ENCODE measurements at places on chromosomes 1 and 21.

DNA sequence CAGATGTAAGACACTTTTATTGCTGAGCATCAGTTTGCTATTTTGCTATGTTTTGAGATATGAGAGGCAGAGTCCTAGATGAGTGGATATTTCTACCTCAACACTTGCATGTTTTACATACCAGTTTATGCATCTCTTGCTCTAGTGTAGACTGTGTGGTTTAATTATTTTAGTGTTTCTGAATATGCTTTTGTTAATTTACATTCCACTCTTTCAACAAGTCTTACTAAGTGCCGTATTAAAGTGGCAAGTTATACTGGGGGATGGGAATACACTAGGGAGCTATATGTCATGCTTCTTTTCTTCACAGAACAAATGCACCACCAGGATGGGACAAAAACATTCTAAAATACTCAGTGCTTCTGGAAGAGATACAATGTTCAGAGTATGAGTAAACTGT lies 507.7 kb upstream of the PRMT6 start:
- DNase-seq = no peak

DNA sequence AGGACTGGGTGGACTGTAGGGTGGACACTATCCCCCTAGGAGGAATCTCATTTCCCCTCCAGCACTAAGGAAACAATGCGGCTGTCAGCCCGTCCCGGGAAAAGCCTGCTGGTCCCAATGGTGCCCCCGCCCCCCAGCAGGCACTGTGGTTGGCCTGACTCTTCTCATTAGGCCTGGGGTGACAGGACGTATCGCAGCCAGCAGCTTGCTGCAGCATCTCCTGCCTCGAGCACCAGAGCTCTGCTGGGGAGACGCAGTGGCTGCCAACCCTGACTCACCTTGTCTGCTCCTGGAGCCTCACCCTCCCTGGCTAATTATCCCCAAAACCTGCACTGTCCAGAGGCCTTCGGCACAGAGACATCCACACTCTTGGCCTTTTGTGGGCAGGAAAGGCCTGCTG lies 115.1 kb upstream of the GJB5 start:
- no peak for DNase-seq

- DNase-seq = no peak
Observed at GRCh38 chr1:22567197-22567596, 3.9 kb downstream of the EPHA8 start.

GRCh38 chr1:152933196-152933595 lies 13.8 kb upstream of the SPRR5 start:
- DNase-seq = no peak

DNA sequence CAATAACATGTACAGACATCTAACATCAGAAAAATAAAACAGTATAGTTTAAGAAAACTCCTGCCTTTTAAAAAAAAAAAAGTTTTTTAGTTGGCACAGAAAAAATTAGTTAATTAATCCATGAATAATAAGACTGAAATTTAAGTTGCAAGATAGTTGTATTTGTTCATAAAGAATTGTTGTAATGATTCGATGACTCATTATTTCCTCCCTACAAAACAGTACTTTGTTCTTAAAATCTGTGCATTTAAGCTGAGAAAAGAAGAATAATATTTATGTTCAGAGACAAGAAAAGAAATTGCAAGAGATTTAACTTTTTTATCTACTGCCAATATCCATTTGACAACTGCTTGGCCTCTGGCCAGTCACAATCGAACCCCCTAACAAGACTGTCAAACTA lies 894.7 kb downstream of the ADGRL2 start:
- DNase-seq = no peak

DNA sequence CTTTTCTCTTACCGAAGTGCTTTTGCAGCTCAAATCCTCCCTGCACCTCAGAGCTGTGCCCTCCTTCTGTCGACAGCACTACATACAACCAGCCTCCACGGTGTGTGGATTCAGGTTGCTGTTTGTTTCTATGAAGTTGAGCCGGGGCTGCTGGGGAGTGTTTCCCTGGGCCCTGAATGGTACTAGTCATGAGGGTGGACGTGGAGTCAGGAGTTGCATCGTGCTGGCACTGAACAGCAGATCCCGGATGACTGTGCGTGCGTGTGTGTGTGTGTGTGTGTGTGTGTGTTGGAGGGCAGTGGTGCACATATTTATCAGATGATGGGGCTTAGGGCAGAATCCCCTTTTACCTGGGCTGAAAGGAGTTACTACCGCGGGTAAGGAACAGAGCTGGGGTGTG lies 47.0 kb downstream of the ACTL8 start:
- DNase-seq = no peak

DNA sequence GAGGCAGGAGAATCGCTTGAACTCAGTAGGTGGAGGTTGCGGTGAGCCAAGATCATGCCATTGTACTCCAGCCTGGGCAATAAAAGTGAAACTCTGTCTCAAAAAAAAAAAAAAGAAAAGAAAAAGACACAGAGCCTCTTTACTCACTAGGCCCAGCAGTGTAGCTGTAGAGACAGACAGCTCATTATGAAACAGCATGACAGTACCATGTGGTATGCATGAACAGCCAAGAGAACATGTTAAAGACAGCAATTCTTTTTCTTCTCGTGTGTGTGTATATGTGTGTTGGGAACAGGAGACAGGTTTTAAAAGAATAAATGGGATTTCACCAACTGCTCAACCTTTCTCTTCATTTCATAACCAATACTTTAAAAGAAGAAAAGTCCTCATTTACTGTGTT lies 118.8 kb downstream of the PIK3R3 start:
- DNase-seq = no peak

- no peak for DNase-seq
Observed at GRCh38 chr1:205071801-205072200, 12.5 kb downstream of the TMEM81 start.

DNA sequence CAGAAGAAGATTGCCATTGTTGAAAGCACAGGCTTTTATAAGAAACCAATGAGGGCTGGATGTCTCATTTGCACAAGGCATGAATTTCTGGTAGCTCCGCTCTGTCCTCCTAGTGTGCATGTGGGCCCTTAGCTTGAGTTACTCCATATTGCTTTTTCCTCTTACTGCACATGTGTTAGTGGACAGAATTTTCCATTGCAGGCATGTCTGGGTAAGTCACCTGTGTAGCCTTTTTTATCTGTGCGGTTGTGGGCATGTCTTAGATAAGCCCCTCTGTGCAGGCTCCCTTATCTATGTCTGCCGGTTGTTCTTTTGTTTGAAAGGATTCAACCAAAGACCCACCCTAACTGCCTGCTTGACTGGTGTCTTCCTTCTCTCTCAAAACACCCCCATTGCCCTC lies 7.2 kb upstream of the CLCA1 start:
- DNase-seq = no peak

DNA sequence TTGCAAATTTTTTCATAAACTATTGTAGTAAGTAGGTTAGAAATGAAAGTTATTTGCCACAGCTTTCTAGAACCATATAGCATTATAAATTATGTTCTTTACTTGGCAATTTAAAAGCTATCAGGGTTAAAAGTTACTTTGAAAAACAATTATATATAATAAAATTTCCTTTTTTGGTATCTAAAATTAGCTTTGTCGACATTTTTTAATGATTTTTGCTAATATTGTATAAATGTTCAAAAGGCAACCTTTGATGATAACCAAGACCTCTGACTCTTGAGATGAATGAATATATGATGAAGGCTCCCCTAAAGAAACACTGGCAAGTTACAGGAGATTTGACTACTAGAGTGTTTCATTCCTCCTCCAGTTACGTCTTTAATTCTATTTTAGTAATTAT lies 121.2 kb downstream of the CDC42BPA start:
- no peak for DNase-seq

- DNase-seq = peak; percentile 37
Observed at GRCh38 chr21:38853421-38853919, 47.7 kb downstream of the ETS2 start.

DNA sequence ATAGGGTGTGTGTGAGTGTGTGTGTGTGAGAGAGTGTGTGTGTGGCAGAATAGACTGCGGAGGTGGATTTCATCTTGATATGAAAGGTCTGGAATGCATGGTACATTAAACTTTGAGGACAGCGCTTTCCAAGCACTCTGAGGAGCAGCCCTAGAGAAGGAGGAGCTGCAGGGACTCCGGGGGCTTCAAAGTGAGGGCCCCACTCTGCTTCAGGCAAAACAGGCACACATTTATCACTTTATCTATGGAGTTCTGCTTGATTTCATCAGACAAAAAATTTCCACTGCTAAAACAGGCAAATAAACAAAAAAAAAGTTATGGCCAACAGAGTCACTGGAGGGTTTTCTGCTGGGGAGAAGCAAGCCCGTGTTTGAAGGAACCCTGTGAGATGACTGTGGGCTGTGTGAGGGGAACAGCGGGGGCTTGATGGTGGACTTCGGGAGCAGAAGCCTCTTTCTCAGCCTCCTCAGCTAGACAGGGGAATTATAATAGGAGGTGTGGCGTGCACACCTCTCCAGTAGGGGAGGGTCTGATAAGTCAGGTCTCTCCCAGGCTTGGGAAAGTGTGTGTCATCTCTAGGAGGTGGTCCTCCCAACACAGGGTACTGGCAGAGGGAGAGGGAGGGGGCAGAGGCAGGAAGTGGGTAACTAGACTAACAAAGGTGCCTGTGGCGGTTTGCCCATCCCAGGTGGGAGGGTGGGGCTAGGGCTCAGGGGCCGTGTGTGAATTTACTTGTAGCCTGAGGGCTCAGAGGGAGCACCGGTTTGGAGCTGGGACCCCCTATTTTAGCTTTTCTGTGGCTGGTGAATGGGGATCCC lies 18.3 kb upstream of the HDAC1 start:
- DNase-seq = peak; percentile 89

DNA sequence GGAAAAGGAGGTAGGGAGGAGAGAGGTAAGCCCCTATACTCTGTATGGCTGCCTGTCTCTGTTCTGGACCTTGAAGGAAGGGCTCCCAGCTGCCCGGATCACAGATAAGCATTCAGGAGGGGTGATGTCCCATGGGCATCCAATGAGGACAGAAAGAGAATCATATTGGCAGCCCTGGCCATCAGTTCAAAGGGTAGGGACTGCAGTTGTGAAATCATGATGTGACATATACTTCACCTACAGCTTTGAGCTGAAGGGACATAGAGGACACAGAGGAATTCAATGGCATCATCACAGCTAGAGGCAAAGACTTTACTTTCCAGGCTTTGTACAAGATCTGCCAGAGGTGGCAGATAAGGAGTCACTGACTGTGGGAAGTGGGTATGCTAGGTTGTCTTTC lies 21.6 kb downstream of the DDX20 start:
- no peak for DNase-seq

DNA sequence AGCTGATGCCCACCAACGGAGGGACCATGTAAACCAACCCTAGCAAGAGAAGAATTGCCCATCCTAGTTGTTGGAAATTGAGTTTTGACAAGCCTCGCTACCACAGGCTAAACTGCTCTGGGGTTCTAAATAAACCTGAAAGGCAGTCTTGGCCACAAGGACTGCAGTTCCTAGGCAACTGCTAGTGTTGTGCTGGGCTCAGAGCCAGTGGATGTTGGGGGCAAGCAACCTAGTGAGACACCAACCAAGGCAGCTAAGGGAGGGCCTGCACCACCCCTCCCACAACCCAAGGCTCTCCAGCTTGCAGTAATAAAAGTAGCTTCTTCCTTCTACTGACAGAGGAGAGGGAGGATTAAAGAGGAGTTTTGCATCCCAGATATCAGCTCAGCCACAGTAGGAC lies 102.4 kb upstream of the PKN2 start:
- DNase-seq = no peak

DNA sequence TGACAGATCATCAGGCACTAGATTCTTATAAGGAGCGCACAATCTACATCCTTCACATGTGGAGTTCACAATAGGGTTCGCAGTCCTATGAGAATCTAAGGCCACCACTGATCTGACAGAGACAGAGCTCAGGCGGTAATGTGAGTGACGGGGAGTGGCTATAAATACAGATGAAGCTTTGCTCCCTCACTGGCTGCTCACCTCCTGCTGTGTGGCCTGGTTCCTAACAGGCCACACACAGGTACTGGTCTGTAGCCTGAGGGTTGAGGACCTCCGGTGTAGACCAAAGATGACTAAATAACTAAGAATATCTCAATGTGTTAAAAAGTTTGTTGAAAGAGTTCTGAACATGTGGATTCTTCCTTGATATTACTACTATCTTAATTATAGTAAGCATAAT lies 56.2 kb upstream of the ADAM30 start:
- no peak for DNase-seq

GRCh38 chr1:62794053-62794452 lies 10.1 kb downstream of the ATG4C start:
- DNase-seq = no peak

DNA sequence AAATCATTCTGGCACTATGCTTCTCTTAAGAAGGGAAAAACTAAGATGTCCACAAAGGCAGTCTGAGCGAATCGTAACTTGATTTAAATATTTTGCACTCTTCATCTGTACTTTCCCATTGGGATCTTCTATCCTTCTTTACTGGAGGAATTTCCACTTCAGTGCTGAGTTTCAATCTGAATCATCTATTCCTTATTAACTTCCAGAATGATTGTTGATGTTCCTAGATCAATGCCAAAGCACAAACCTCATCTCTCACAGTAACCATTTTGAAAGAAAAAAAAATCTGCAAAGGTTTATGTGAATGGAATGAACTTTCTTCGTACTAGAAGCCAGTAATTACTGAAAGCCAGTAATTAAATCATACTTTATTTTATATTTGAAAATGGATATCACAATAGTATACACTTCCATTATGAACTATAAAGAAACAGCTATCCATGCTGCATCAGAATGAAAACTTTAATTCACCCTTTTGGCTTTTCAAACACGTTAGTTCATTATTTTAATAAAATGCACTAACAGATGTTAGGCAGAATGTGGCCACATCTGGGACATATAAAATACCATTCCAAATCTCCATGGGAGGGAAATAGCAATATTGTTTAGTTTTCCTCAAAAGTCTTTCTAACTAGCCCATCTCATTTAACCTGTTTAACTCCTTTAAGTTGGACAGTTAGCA lies 5.5 kb upstream of the RNF2 start:
- DNase-seq = no peak

DNA sequence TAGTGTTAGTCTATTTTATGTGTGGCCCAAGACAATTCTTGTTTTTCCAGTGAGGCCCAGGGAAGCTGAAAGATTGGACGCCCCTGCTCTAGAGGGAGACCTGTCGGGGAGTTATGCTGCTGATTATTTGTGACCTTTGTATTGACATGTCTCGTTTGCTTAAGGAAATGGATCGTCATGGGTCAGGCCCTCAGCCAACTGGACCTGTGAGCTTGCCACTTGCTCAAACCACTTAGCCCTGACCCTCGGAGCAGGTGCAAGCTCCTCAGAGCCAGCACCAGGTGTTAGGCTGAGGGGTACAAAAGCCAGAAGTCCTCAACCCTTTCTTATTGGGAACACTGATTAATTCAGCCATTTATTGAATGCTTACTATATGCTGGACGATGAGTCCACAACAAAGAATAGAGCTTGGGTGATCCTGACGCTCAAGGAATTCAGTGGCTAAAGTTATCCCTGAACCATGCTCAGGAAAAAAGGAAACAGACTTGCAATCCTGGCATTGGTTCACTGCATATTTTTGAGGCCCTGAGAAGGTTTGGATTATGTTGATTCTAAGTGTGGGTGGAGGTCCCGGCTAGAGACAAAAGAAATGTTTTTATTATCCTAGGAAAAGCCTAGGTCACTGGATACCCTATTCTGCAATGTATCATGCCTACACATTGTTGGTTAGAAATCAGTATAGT lies 19.0 kb downstream of the TGFB2 start:
- DNase-seq = peak; percentile 78

GRCh38 chr1:158527190-158527815 lies 26.9 kb downstream of the OR6Y1 start:
- no peak for DNase-seq
